Activated CD4-positive, alpha-beta T cell treated with anti-CD3 and anti-CD28 coated beads, Interleukin-2, amount 50 U/mL, for 24 hours (primary cell): ENCODE measurements at places on chromosomes 2 and 18.

GRCh38 chr2:149561309-149561926, 26.2 kb downstream of the MMADHC start:
- DNase-seq = no peak

- DNase-seq = no peak
Measured at GRCh38 chr2:101048756-101049155, 46.7 kb downstream of the RPL31 start.

DNA sequence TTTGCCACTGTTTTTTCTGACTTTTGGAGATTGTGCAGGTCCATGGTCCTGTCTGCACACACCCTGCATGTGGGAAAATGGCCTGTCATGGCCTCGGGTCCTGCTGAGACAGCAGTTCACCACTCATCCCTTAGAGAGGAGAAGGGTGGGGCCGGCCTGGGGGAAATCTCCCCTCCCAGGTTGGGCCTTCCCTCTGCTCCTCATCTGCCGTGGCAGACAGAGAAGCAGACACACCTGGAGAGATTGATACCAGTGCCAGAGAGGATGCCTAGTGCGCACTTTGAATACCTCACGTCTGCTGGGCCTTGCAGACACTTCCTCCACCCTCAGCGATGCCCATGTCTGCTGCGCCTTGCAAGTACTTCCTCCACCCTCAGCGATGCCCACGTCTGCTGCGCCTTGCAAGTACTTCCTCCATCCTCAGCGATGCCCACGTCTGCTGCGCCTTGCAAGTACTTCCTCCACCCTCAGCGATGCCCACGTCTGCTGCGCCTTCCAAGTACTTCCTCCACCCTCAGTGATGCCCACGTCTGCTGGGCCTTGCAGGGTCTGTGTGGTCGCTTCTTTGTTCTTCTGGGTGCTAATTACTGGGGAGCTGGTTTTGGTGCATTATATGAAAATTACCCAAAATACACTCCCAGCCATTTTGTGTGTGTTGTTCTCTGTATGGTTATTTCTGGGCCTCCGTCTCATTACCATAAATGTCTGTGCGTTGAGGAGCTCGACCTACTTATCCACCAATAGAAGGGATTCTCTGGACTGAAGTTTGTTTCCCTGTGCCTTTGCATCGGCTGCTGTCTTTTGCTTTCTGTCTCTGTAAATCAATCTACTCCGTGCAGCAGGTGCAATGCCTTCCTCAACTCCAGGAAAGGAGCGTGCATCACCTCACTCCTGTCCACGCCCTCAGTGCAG, 186.9 kb upstream of the PXDN start:
- no peak for DNase-seq

- no peak for DNase-seq
Measured at GRCh38 chr2:77009307-77009706, 512.9 kb downstream of the LRRTM4 start.

DNA sequence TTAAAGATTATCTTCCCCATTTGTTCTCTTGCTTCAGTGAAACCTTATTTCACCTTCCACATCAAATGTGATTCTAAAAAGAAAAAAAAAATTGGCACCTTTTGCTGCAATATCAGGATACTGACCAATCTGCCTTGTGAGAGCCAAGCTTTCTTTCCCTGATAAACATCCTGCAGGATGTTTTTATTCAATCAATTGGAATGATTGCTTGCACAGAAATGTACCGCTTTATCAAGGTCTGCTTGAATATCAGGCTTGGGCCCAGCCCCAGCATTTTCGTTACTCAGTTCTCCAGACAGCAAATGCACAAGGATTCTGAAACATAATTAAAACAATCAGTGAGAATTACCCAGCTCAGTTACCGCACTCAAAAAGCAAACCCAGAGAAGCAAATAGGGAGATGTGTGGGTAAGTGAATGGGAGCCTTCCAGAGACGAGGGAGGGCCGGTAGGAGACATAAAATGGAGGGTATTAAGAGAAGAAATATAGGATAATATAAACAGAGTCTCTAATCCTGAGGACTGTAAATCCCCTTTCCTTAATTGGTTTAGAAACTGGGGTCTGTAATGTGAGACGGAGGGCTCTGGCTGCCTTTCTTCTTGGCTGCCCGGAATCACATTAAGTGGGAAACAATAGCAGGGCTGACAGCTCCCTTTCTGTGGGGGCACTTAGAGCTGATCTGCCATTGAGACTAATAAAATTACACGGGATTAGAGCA, 291.8 kb downstream of the ICOS start:
- DNase-seq = no peak

DNA sequence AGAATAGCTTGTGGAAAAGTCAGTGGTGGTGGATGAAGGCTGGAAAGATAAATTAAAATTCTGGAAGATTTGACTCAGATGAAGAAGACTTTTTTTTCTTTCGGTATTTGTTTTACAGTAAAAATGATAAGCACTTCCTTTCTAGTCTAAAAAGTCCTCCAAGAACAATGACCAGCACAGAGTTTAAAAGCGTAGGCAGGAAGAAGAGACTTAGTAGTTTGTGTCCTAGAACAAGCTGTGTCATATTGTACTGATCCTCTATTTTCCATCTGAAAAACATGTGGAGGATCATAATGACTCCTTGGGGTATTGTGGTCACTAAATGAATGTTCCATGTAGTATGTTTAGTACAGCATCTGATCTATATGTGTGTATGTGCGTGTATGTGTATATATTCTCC, 132.4 kb upstream of the FSHR start:
- no peak for DNase-seq

DNA sequence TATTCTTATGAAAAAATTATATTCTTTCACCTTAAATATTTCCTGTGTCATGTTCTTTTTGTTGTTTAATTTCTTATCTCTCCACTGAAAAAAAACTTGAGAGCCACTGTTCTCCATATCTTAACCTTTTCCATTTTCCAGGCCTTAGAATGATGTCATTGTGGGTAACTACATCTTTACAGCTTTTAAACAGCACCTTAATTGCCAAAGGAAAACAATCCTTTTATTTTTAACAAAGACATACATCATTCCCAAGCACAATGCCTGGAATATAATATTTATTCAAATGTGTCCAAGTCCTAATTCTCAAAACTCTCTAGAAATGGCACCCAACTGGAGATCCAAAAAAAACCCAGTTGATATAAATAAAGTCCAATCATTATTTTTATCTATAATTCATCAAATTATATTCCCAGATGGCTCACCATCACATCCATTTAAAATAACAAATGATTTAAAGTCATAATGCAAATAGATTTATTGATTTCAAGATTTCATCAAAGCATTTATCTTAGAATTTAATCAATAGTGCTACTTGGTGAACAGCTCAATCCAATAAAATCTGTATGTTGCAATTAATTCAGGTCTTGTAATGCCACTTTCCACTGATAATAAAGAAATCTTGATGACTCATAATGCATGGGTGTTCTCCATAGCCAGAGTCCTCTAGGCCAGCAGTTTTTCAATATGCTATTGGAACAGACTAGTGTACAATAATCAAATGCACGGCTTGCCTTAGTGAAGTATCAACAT, 107.1 kb upstream of the MAPRE2 start:
- DNase-seq = no peak

DNA sequence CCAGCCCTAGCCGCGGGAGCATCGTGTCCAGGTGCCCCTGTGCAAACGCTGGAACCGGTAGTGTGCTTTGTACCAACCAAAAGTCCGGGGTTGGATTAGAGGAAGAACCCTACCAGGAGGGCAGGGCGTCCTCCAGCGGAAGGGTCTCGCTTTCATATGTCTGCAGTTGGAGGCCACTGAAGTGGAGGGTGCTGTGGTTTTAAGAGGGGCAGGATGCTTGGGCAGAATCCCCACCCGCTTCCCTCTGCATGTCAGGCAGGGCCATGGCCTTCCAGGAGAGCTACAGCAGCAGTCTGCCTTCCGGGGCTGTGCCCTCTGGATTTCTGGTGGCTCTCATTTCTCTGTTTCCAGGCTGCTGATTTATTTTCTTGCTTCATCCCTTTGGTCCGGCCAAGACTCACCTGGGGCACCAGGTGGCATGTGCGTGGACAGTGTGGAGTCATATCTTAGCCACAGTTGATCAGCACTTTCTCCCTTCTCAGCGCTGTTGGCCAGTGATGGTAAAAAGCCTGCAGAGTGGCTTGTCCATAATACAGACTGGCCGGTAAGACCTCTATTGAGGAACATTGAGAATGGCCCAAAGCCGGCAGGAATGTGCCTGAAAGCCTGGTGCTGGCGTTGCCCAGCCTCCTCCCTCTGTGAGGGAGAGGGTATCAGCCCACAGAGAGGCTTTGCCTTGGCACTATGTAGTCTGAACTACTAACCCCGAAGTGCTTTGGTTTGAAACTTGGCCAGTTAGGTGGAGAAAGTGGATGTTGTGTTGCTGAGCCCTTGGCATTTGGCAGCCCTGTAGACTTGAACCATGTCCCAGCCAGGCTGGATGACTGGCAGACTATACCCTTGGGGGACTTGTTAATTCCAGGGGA, 1.8 kb downstream of the AGAP1 start:
- DNase-seq = no peak

DNA sequence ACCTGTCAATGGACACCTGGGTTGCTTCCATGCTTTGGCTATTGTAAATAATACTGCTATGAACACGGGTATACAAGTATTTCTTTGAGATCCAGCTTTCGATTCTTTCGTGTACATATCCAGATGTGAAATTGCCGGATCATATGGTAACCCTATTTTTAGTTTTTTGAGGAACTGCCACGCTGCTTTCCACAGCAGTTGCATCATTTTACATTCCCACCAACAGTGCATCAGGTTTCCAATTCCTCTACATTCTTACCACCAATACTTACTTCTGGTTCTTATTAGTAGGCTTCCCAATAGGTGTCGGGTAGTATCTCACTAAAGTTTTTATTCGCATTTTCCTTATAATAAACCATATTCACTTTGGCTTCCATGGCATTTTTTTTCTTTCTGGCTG, 69.6 kb downstream of the PID1 start:
- no peak for DNase-seq

DNA sequence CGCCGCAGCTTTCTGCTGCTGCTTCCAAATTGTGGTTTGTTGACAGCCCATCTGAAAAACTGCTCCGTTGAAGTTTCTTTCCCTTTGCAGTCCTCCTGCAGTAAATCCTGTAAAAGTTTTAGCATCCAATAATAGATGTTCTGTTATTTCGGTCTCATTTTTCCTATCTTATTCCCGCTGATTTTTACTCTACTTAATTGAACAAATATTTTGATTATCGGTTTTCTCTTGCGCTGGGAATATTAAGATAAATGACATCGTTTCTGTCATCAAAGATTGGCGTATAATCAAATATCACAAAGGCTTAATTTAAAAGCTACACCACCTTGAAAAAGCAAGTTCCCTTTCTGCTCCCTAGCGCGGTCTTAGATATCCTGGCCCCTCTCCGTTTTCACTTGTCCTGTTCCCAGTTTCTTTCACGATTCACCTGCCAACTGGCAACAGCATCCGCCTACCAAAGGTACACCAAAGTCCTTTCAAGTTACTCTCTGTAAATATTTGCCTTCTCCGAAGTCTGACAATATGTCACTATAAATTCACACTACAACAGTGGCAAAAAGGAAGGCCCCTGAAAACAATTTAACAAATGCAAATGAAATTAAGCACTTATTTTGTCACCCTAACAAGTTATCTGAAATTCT, 1.0 kb upstream of the STRN start:
- DNase-seq = no peak

DNA sequence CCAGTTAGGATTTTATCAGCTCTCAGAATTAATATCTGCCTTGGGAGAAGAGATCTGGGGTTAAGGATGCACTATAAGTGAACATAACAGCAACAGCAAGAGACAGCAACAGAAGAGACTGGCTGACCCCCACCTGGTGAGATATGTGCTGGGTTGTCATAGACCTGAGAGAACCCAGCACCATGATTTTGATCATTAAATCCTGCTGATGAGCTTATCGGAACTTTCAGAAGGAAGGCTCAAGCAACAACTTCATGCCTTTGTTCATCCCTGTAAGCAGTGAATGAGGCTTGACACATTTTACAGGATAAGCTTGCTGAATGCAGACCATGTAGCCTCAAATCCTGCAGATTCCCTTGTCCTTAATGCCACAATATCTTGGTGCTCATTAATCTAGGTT, 100.0 kb downstream of the POLE4 start:
- DNase-seq = no peak

DNA sequence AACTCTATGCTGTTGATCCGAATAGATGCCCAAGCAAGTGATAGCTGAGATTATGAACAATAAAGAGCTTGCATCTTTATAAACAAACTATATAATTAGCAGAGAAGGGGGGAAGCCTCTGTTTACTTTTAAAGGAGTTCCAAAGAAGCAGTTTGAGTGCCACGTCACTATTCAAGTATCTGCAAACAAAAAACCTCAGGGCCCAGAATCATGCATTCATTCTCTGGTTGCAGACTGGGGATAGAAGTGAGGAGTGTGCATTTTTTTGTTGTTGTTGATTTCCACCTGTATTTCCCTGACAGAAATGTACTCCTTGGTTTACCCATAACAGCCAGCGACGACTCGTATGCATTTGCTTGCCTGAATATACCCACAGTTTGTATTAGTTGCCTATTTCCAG, 264.3 kb downstream of the PTGR3 start:
- no peak for DNase-seq

DNA sequence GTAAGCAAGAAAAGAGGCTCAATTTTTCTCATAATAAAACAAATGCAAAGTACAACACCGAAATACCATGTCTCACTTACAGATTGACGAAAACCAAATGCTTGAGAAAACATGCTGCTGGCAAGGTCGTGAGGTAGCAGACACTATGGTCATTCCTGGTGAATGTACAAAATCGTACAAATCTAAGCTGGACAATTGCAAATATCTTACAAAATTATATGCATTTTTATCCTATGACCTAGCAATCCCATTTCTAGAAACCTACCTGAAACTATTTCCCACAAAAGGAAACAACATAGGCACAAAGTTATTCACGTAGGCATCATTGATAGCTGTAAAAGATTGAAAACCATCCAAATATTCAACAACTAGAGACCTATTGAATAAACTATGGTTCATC, 54.0 kb downstream of the SCG2 start:
- no peak for DNase-seq

DNA sequence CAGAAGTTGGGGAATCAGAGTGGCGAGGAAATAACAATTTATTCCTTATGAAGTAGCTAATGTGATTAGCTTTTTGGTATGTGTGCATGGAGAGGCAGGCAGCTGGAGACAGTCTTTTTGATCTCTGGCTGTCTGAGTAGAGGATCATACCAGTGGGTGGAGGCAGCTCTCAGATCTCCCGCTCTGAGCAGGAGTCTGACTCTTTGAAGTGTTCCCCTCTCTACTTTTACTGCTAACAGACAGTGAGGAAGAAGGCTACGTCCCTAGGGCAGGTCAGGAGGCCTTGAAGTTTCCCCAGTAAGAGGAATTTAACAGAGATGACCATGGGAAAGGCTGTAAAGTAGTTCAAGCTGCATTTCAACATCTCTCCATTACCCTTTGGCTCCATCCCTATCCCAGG, 111.9 kb upstream of the REG3A start:
- no peak for DNase-seq

GRCh38 chr2:2926858-2927175, 450.8 kb downstream of the EIPR1 start:
- DNase-seq = no peak

- no peak for DNase-seq
Measured at GRCh38 chr2:38398739-38399138, 21.7 kb upstream of the ATL2 start.
